ENCODE measurements at places on chromosomes 3 and 15. TPM values are rescaled to one million over a fixed set of nuclear protein-coding genes. Genes with fewer than 3 reads are reported as not detected.

Gene LAMB2
- not detected for total RNA-seq

Gene STRIT1
- total RNA-seq = not detected

Gene ADGRG7
- not detected for total RNA-seq

Gene DUOXA2
- total RNA-seq = not detected

Gene MYO5C
- 1.0 TPM for total RNA-seq

Gene PCBP4
- total RNA-seq = 14.3 TPM

Gene OR5K2
- total RNA-seq = not detected

Gene SLC6A20
- total RNA-seq = not detected

Gene NEK10
- total RNA-seq = 0.34 TPM

- no peak for DNase-seq
Measured at GRCh38 chr3:119645813-119646212, 14.6 kb downstream of the POPDC2 start.

- no peak for DNase-seq
Measured at GRCh38 chr15:55319537-55320237, 665 bp downstream of the PIGB start.

DNA sequence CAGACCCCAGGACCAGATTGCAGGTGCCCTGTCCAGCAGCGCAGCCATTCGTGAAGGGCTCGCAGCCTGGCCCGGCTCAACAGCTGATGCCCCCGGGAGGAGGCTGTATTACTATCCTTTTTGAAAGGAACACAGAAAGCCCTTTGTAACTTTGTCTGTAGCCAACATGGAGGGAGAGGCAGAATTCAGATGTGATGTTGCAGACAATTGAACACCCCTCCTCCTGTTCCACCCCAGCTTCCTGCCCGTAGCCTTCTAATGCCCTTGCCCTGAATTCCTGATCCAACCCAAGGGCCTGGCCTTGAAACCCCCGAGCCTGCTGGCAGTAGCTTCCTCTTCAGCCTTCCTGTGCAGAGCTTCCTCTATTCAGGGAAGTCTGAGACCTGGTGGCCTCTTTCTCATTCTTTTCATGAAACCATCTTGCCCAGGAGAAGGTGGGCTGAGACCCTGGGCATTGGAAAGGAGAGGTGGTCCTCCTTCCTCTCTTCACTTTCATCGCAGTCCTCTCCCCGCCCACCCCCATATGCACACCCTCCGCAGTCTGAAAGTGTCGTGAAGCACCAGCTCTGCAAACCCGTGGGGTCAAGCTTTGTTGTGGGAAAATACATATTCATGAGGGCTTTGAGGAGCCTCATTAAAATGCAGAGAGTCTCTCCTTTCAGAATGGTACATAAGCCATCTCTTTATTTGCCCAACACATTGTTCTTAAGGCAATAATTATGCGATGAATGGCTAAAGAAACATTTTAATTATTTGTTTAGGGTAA, 109.2 kb downstream of the APBA2 start:
- no peak for DNase-seq

DNA sequence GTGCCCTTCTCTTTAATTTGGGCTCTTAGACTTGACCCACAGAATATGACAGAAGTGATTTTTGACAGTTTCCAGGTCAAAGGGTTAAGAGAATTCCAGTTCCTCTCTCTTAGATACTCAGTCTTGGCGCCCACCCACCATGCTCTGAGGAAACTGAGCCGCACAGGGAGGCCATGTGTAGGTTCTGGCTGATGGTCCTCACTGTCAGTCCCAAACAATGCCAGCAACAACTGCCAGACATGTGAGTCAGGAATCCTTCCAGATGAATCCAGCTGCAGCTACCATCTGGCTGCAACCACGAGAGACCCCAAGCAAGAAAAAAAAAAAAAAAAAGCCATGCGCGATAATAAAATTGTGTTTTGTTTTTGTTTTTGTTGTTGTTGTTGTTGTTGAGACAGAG, 326.6 kb downstream of the MAGI1 start:
- no peak for DNase-seq

DNA sequence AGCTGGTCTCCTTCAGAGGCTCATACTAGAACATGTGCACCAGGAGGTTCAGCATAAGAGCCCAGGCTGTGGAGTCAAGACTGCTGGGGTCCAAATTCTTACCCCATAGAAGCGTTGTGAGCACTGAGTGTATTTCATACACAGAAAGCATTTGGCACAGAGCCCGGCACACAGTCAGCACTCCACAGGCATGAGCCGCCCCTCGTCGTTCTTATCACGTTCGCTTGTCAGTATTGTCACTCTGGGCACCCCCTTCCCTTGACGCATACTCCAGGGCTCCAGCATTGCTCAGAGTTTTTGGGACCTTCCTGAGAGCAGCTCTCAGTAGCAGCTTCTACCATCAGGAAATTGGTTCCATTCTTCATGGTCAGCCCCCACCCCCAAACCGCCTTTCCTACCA, 25.2 kb downstream of the CORO2B start:
- DNase-seq = no peak

DNA sequence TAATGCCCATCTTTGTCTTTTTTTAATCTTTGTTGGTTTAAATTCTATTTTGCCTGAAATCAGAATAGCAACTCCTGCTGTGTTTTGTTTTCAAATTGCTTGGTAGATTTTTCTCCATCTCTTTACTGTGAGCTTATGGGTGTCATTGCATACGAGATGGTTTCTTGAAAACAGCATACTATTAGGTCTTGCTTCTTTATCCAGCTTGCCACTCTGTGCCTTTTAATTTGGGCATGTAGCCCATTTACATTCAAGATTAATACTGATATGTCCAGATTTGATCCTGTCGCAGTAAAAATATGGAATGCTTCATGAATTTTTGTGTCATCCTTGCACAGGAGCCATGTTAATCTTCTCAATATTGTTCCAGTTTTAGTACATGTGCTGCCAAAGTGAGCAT, 316.6 kb downstream of the CGGBP1 start:
- DNase-seq = no peak

- DNase-seq = no peak
Measured at GRCh38 chr3:148790851-148791735, 36.5 kb upstream of the CPB1 start.

- DNase-seq = peak; percentile 26
Measured at GRCh38 chr15:43828061-43828657, 1.4 kb downstream of the WDR76 start.

DNA sequence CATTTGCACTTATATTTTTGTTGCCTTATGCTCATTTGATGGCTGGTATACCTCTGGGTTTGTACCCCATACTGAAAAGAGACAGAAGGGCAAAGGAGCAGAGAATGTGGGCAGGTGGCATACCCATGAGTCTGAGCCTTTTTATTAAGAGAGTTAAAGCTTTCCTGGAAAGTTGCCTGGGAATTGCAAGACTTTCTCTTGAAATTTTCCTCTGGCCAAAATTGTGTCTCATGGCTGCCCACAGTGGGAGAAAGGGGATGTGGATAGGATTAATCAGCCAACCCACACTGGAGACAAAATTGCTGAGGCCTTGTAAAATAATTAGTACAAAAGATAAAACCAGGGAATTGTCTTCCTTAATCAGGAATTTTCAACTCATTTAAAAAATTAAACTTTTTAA, 8.2 kb upstream of the NMD3 start:
- DNase-seq = no peak

GRCh38 chr3:12420393-12420792, 63.9 kb upstream of the TSEN2 start:
- DNase-seq = no peak

GRCh38 chr15:33099739-33100138, 94.8 kb downstream of the FMN1 start:
- DNase-seq = no peak

- DNase-seq = no peak
Measured at GRCh38 chr15:101188637-101189408, 63.0 kb downstream of the CHSY1 start.

GRCh38 chr15:59179717-59180116, 26.9 kb upstream of the LDHAL6B start:
- no peak for DNase-seq

GRCh38 chr15:37891766-37892368, 42.6 kb upstream of the TMCO5A start:
- DNase-seq = no peak

DNA sequence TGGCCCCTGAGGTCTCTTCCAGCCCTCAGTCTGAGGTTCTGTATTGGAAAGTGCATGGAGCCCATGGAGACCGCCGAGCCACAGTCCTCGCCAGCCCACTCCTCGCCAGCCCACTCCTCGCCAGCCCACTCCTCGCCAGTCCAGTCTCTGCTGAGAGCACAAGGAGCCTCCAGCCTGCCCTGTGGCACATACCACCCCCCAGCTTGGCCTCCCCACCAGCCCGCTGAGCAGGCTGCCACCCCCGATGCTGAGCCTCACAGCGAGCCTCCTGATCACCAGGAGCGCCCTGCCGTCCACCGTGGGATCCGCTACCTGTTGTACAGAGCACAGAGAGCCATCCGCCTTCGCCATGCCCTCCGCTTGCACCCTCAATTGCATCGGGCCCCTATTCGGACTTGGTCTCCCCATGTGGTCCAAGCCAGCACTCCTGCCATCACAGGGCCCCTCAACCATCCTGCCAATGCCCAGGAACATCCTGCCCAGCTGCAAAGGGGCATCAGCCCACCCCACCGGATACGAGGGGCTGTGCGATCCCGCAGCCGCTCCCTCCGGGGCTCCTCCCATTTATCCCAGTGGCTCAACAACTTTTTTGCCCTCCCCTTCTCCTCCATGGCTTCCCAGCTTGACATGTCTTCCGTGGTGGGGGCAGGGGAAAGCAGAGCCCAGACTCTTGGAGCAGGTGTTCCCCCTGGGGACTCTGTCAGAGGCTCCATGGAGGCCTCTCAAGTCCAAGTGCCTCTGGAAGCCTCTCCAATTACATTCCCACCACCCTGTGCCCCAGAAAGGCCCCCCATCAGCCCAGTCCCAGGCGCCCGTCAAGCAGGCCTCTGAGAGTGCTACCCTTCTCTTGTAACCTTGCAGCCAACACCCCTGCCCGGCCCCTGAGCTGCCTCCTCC, 40.9 kb downstream of the PML start:
- DNase-seq = no peak

DNA sequence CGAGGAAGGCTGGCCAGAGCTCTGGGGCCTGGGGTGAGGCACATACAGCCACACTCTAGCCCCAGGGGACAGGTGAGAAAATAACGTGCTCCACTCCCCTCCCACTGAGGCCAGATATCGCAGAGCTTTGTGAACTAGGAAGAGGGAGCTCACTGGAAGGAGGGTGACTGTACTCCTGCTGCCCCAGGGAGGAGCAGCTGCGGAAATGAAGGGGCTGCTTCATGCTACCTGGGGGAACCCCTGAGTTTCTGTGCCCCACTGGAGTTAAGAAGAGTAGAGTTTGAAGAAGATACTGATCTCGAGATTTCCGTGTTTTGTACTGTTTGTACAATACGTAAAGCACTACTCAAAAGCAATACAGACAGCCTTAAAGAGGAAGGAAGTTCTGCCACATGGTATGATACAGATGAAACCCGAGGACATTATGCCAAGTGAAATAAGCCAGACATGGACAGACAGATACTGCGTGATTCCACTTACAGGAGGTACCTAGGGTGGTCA, 44.6 kb downstream of the CMTM6 start:
- DNase-seq = no peak

DNA sequence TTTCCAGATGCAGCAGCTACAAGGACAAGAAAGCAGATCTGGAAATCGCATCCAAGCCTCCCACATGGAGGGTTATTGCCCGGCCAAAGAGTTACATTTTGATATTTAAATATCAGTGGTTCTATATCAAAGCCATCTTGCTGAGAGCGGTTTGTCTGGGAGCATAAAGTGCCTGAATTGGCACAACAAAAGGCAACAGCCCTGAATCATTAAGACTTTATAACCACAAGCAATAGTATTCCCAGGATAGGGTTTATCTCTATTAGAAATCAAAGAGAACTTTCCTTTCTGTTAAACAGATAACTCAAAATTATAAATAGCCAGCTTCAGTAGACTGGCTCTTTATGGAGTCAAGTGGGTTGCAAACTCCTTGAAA, 564.7 kb downstream of the ROBO1 start:
- no peak for DNase-seq

DNA sequence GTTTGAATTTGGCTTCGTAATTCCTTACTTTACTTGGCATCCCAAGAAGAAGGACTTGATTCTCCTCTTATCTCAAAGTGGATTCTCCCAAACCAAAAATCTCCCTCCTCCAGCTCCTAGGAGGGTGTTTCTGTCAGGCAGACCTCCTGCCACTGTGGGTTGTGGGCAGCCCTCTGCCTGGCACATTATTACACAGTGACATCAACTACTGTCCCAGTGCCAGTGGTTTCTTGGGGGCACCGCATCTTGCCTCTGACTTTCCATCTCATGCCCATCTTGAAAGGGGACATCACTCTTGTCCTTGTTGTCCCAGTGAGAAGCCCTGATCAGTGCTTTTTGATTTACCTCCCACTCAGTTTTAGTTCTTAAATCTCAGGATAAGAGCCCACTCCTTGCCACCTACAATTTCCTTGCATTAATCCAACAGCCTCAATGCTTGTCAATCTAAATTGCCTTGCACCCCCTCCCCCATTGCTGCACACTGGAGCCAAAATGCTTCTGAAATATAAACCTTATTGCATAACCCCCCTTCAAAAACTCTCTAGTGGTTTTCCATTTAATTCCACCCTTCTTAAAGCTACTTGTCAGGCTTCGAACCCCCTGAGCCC, 81.0 kb downstream of the TRAK1 start:
- DNase-seq = no peak

DNA sequence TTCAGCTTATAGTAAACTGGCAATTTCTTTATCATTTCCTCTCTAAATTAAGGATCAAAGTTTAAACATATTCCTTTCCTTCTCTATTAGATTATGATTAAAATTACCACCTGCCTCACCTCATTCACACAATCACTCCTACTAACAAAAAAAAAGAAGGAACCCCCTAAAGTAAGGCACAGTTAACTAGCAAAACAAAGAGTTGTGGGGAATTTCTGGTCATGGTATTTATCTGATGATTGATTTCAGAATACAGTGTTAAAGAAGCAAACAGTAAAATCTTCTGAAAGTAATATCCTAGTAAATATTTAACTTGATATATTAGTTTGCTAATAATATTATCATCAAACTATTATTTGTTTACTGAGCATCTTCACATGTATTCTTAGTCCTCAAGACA, 8.8 kb downstream of the GBE1 start:
- DNase-seq = no peak

DNA sequence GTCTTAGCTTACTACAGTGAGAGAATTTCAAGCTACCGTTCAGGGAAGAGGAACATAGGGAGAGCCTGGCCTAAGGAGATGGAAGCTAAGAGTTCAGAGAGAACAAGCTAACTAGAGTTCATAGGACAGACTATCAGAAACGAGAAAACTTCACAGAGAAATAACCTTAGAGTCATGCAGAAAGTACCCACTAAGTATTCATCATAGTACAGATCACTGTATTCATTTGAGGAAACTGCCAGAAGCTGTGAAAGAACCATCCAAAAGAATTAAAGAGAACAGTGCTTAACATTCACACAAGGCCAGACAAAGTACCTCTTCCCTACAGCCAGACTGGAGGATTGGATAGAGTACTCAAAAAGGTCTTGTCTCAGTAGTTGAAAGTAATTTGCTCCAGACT, 15.2 kb upstream of the GBE1 start:
- no peak for DNase-seq
